ENCODE measurements at places on chromosomes 5 and 9.

GRCh38 chr5:57653636-57654290 is 171.2 kb upstream of the ACTBL2 start:
- no peak for DNase-seq

DNA sequence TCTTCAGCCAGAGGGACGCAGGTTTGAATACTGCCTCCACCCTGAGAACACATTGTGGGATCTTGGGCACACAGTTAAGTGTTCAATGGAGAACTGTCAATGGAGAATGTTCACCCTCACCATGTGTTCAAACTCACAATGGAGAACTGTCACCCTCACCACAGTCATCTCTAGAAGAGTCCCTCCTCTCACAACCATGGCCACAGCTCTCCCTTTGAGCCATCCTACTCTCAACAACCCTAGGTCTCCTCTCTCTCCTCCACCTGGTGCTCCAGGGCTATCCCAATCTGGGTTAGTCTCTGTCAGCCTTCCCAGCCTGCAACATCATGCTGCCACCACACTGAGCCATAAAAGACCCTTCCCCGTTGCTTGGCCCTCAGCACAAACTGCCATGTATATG is 36.3 kb upstream of the HAND1 start:
- no peak for DNase-seq

DNA sequence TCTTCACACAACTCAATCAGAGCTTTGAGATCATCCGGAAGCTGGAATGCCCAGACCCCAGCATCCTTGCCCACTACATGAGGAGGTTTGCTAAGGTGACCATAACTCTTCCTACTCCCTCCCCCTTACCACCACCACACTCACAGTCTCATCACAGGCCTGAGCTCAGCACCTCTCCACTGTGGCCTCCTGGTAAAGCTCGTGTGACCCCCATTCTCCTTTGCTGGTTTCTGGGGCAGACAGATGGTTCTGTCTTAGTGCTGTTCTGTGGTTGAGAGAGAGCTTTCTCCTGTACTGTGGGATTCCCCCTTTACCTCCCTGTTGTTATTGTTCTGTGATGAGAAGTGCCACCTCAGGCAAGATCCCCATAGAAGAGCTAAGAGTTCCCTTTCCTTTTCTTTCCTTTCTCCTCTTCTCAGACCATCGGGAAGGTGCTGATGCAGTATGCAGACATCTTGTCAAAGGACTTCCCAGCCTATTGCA is 92.7 kb upstream of the RUSC2 start:
- no peak for DNase-seq

- DNase-seq: no peak
These were observed 3.3 kb downstream of the PTGES start for GRCh38 chr9:129749575-129749974.

DNA sequence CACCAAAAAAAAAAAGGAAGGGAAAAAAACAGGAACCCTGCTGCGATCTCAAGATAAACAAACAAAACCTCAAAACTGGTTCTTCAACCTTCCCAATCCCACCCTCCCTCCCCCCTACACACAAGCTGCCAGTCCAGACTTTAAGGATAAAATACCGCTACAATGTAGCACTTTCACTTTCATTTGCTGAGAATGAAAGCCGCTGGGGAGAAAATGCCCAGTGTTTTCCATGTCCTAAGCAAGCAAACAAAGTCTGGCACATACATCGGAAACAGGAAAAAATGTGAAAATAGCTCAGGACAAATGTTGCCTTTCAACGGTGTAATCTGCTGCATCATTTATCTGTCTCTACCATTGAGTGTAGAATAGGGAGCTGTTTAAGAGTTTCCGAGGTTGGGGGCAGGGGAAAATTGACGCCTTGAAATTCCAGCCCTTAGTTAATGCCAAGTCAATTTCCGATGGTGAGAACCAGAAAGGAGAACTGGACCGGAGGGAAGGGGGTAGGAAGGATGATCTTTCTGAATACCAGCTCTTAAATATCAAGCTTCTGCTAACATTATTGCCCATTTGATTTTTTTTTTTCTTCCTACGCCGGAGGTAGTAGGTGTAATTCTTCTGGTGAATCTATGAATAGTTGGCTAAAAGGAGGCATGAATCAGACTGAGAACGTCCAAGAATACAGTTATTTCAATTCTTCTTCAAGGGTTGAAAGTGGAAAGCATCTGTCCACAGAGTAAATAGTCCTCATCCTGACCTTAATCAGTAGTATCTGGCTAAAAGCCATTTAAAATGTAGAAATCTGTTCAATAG is 1.2 kb upstream of the ADAMTS6 start:
- DNase-seq: no peak

- DNase-seq: no peak
These were observed 823 bp downstream of the ST6GALNAC6 start for GRCh38 chr9:127898433-127899127.

DNA sequence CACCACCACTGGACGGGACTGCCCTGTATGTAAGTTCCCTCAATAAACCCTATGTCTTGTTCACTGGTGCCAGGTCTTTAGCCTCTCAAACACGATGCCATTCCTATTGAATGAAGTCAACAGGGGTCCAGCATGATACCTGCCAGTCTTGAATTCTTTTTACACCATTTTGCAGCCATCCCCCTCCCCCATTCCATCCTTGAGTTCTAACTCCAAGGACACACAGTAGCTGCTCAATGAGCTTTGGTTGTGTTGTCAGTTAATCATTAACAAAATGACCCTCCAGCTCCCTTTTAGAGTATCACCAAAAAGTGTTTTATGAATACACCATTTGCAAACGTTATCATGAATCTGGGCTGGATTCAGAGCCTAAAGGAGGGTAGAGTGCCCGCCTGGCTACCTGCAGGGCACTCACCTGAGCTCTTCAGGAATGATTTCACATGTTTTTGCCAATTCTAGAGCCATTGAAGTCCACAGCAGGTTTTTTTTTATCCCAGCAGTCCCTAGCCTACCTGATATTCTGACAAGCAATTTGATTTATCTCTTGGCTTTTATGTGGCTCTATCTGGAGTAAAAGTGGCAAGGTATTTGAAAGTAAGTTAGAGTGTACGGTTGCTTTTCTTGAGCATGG is 271.8 kb downstream of the SMARCA2 start:
- no peak for DNase-seq

GRCh38 chr9:32294106-32294505 is 90.3 kb upstream of the ACO1 start:
- DNase-seq: no peak

GRCh38 chr5:149399775-149400174 is 20.7 kb upstream of the IL17B start:
- DNase-seq: no peak

DNA sequence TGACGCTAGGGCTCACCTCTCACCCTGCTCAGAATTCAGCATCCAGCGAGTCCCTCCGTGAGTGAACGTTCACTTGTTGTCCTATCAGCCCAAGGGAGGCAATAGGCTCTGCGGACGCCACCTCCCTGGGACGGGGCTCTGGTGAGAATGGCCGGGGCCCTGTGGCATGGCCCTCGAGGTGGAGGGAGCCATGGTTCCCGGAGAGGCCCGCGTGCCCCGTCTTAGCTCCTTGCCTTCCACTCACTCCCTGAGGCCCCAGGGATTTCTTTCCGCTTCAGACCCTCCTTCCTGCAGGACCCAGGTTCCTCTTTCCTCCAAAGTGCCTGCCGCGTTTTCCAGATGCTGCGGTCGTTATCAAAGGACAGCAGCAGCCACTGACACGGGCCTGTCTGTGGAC is 21.5 kb downstream of the EXOC3 start:
- DNase-seq: no peak

GRCh38 chr9:21333226-21333625 is 2.0 kb downstream of the KLHL9 start:
- DNase-seq: no peak

DNA sequence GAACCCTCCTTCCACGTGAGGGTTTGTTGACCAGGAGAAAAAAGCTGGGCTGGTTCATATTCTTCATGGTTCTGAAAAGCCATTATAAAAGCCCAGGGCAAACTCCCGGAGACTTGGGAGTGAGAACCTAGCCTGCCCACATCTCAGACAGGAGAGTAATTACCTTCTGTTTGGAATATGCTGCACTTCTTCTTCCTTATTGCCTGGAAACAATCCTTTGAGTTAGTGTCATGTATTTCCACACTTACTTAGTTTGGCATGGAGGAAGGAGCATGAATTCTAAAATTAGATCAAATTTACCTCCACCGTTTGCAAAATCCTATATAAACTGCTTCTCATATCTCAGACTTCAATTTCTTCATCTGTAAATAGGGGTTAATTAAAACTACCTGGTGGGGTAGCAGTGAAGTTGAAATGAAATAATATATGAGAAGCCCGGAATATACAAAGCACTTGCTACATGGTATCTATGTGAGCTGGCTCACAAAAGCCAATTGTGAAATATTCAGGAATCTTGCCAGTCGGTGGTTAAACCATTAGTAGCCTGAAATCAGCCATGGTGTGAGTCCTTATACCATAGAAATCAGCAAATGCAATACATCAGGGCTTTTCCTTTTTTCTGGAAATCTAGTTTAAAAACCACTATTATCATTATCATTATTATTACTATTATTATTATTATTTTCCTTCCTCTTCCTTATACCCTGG is 140.0 kb upstream of the RAD23B start:
- no peak for DNase-seq

DNA sequence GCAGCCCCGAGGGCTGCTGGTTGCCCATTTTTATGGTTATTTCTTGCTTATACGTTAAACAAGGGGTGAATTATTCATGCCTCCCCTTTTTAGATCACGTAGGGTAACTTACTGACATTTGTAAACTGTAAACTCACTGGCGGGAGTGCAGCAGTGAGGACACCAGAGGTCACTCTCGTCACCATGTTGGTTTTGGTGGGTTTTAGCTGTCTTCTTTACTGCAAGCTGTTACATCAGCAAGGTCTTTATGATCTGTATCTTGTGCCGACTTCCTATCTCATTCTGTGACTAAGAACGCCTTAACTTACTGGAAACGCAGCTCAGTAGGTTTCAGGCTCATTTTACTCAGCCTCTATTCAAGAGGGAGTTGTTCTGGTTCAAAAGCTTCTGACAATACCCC is 155.0 kb upstream of the PRDM9 start:
- no peak for DNase-seq

- no peak for DNase-seq
These were observed 3.5 kb downstream of the USP20 start for GRCh38 chr9:129838707-129839259.

GRCh38 chr5:14270209-14270702 is 127.1 kb downstream of the TRIO start:
- no peak for DNase-seq

GRCh38 chr9:18526685-18527084 is 52.7 kb downstream of the ADAMTSL1 start:
- no peak for DNase-seq

DNA sequence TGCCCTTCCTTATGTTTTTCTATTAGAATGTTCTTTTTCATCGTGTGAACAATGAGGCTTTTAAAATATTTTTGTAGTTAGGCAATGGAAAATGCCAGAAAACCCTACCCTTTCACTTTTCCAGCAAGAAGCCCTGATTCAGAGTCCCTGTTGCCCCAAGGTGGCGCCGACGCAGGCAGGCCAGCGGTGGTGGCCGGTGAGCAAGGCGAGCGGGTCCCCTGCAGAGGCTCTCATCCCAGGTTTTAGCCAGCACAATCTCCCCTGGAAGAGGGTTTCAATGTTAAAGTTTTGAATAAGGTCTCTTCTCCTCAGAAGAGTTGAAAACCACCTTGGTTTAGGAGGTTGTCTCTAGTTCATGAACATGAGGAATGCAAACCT is 40.8 kb upstream of the CKMT2 start:
- DNase-seq: no peak

- DNase-seq: no peak
These were observed 50.6 kb downstream of the LRSAM1 start for GRCh38 chr9:127501821-127502343.

GRCh38 chr5:129746876-129747275 is 1.0 kb upstream of the MINAR2 start:
- no peak for DNase-seq

GRCh38 chr5:155728857-155729683 is 597.9 kb upstream of the SGCD start:
- no peak for DNase-seq

DNA sequence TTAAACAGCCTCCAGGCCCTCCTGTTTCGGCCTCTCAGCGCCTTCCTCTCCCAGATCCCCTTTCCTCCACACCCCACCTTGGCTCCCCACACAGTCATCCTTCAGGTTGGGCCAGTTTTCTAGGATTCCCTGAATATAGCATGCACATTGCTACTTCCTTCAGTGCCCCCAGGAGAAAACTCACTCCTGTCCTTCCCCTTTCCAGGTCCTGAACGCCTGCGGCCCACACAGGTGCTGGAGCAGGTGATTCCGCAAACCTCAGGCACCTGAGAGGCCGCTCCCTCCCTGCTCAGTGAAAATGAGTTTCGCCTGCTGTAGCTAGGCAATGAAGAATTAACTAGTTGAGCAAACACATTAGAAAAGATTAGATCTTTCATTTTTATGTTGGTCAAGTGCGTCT is 185.0 kb downstream of the MED10 start:
- DNase-seq: no peak

GRCh38 chr9:6897207-6897822 is 139.5 kb downstream of the KDM4C start:
- no peak for DNase-seq

DNA sequence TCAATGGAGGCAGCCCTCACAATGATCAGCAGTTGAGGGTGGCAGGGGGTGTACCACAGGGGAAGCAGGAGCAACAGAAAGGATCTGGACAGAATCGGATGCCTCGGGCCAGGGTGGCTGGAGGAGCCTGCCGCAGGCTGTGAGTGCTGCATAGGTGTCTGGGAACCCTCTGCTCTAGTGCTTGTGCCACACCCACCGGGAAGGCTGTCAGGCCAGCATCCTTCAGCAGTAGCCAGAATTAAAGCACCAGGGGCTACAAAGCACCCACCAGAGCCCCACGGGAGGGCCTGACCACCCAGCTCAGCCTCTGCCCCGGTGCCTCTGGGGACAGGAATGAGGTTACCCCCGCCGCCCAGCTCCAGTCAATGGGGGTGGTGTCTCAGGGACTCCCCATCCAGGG is 49.0 kb downstream of the ARHGEF37 start:
- no peak for DNase-seq

DNA sequence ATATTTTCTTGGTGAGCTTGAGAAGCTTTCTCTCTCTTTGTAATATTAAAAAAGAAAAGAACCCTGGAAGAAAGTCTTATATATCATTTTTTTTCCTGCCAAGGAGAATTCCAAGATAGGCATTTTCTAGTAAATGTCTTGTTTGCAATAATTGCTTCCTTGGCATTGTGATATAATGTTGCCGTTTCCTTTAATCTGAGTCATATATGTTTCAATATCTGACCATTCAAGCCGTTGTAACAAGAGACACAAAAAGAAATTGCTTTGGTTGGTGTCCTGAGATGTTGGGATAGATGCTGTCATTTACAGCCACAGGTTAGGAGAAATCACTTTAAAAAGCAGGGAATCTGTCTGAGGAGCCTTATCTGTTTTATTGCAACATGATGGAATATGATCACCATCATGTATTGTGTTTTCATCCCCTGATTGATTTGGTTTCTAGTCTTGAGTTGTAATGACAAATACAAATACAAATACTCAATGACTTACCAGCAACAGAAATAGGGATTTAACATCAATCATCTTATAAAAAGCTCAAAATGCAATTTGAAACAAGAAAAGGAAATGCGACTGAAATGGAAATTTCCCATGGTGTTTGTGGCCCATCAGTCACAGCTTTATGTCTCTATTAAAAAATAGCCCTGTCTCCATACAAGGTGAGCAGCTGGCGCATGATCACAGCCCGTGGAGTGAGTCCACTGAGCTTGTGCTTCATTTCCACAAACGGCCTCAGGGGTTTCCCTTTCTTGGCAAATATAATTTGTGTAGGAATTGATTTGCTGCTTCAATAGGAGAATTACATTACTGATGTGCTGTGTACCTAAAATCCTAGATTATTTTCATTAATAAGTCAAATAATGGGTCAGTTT is 250.1 kb upstream of the TRPC7 start:
- no peak for DNase-seq

GRCh38 chr9:84955971-84956370 is 286.4 kb downstream of the NTRK2 start:
- no peak for DNase-seq
